NCI-H2081 (cell line): ENCODE measurements at places on chromosomes 6 and 20.

- DNase-seq = no peak
Measured at GRCh38 chr20:61569825-61570224, 317.8 kb downstream of the CDH4 start.

DNA sequence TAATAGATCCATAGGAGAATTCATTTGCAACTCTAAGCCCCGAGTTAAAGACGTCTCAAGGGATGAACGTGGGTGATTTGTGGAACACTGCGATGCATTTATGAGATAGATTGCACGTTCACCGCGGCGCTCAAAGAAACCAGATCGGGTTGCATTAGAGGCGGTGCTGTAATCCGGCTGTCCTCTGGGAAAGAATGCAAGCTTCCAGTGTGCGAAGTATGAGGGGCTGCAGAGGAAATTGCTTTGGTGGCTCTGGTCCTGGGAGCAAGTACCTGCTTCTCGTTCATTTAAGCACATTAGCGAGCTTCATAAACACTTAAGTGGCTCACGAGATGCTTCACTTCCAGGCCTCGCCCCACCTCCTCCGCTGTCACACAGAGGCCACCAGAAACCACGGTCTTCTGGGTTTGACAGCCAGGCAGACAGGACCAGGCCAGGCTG is 182.3 kb downstream of the CDH4 start:
- no peak for DNase-seq

GRCh38 chr6:130931683-130932082 is 104.5 kb downstream of the SMLR1 start:
- no peak for DNase-seq

- DNase-seq = no peak
Measured at GRCh38 chr6:77292564-77293546, 170.4 kb downstream of the HTR1B start.
